ENCODE measurements at places on chromosomes 6 and 20. TPM values are rescaled to one million over a fixed set of nuclear protein-coding genes. Genes with fewer than 3 reads are reported as not detected.

TSBP1 gene
- total RNA-seq, result under 0.01 TPM

DNA sequence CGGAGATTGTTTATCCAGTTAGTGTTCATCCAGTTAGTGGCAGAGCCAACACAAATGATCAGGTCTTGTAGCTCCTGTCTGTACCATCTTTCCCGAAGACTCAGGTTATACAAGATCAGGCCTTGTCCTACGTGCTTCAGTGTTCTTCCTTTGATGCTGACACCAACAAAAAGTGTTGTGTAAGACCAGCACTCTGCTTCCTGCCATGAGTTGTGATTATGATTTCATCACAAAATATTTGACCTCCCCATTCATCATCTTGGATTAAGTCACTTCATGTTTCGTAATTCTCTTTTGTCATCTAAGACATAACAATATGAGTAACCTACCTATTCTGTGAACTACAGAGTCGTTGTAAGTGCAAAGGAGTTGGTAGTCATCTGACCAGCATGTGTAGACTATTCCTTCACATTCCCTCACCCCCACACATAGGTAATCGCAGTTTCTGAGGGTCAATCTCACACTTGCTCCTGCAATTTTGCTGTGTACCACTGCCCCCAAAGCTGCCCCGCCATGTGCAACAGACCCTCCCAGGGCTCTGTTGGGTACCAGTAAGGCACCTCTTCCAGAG, 135.6 kb upstream of the SLC22A23 start:
- peak; percentile 94 for DNase-seq

- peak; percentile 88 for DNase-seq
Measured at GRCh38 chr20:46970937-46971630, 76.4 kb downstream of the EYA2 start.

DNA sequence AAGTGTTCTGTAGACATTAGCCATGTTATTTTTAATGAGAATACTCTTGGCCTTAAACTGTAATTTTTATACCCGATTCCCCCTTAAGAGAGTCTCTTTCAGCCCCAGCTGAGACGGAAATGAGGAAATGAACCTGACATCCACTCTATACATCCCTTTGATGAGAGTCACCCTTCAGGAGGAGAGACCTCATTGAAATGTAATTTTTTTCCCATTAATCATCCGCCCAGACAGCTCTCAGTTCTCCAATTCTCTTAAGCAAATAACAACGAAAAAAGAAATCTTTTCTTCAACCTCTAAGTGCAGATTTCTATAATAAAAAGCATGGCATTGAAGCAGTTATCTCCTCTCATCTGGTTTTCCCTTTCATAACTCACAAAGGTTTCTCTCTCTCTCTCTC, 243.8 kb upstream of the PMEPA1 start:
- no peak for DNase-seq

- DNase-seq, result no peak
Measured at GRCh38 chr6:150255840-150256239, 113.0 kb upstream of the IYD start.

ATP6V1G2 gene
- 1.3 TPM for total RNA-seq

CCR6 gene
- not detected for total RNA-seq

Data from fibroblast of villous mesenchyme (primary cell).